ENCODE measurements at places on chromosomes 16 and 17.

- DNase-seq = peak; percentile 62
Measured at GRCh38 chr16:55444754-55445485, 34.1 kb upstream of the MMP2 start.

DNA sequence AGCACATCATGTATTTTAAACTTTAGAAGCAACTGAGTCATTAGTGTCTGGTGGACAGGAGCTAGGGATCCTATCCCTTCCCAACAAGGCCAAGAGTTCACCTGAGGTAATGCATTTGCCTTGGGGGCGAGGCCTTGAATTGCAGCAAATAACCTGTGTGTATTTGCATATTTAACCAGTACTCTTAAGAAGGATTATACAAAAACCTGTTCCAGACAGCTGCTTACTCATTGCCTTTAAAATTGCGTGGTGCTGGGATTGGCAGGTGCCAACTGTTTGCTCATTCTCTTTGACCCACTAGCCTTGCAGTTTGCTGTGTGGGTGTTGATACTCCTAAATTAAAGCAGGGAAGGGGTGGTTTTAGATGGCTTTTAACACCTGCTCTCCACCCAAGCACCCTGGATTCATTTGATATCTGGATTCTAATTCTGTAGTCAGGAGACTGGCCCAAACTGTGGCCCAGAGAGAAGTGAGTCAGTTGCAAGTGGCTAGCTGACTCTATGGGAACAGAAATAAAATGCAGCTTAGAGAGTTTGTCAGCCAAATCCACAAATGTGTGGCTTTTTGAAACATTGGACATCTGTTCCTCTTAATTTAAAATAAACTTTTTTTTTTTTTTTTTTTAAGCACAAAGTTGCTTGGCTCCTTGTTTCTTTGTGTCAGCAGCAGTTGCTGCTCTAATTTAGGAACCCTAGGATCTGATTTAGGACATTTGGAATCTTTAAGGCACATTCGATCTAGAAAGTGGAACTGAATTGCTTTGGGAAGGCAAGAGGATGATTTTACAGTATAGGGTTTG is 46.9 kb downstream of the TUBD1 start:
- DNase-seq = peak; percentile 83

DNA sequence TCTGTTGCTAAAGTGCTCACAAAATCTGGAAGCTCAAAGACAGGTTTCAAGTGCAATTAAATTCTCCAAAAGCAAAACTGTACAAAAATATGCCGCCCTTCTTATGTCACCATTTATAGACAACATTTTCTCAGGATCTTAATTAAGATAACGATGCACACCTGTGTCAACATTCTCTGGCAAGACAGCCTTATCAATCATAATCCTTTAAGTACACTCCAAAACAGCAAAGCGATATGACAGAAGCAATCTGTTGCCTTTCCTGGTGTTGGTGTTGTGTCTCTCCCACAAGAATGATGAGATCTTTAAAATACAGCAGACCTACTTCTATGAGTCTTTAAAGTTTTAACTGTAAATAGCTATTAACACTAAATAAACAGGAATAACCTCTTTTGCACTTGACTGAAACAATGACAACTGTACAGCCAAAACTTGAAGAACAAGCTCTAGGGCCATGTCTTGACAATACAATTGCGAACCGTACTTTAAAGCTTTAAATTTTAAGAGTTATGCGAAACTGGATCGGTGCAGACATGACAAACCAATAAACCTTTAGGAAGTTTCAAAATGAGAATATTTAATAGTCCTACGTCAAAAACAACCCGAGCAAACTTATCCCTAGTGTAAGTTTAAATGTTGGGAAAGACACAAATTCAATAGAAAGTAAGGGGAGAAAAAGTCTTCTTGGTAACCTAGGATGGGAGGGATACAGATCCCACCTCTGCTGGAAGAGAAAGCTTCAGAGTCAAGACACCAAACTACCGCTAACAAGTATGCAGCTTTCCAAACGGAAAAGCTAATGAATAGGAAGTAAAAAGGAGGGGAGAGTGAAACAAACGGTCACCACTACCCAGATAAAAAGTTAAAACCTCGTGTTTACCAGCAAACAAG is 3.3 kb upstream of the IRX5 start:
- no peak for DNase-seq

GRCh38 chr17:7239091-7240027 is at the start of gene PHF23:
Gene PHF23, minus strand, starts transcription at chr17:7239457. Its CDS starts 178 bp downstream, at chr17:7239279.
- DNase-seq = peak; percentile 99

GRCh38 chr17:55117164-55117563 is 147.6 kb upstream of the HLF start:
- DNase-seq = peak; percentile 13

- DNase-seq = no peak
Measured at GRCh38 chr16:58530179-58530578, 14.9 kb downstream of the SETD6 start.

DNA sequence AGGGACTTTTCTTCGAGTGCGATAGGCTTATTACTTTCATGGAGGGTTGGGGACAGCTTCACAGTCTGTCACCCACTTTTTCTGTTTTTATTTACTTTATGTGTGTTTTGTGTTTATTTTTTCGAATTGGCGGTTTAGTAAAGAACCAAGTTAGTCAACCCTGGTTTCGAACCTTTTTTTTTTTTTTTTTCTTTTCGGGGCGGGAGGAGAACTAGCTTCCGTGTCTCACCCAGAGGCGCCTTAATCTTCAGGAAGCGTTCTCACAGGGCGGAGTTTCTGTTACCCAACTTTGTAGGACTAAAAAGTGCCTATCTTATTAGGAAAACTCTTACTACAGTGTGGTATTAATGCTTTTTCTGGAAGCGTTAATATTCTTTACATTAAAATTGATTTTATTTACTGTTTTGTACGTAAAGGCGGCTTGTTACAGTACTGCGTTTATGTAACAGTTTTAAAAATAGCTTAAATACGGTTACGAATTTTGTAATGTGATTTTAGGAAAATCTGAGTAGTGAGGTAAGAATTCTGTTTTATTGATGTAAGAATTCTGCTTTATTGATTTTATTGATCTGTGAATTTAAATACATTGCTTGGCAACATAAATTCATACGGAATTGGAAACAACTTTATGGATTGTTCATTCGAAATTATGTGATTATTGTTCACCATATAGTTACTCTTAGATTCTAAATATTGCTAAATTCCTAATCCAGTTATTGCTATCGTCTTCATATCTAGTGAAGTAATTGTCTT is 885 bp downstream of the ZNF207 start:
- peak; percentile 75 for DNase-seq

- no peak for DNase-seq
Measured at GRCh38 chr16:68296291-68296690, 14.5 kb downstream of the SLC7A6OS start.

- no peak for DNase-seq
Measured at GRCh38 chr16:19105891-19106624, 7.7 kb upstream of the ITPRIPL2 start.

- DNase-seq = peak; percentile 65
Measured at GRCh38 chr17:48907713-48908046, 527 bp upstream of the UBE2Z start.

GRCh38 chr16:29747947-29748759 is 2.4 kb upstream of the C16orf54 start:
- no peak for DNase-seq

- DNase-seq = no peak
Measured at GRCh38 chr16:55364811-55365210, 40.8 kb downstream of the IRX6 start.

GRCh38 chr17:67707442-67707841 is 10.3 kb upstream of the NOL11 start:
- DNase-seq = no peak

DNA sequence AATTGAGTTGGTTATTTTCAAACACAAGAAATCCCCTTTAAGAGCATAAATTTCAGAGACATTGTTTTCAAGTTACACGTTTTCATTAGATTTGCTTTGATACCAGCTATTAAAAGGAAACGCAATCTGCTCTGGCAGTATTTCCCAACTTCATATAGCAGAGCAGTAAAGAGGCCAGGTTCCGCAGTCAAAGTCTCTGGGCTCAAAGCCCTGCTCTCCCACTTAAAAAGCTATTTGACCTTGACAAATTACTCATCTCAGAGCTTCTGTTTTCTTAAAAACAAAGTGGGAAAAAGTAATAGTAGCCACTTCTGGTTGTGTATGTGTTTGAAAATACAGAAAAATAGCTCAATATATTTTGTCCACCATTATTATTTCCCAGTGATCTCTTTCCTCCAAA is 89.7 kb upstream of the CDYL2 start:
- DNase-seq = no peak

DNA sequence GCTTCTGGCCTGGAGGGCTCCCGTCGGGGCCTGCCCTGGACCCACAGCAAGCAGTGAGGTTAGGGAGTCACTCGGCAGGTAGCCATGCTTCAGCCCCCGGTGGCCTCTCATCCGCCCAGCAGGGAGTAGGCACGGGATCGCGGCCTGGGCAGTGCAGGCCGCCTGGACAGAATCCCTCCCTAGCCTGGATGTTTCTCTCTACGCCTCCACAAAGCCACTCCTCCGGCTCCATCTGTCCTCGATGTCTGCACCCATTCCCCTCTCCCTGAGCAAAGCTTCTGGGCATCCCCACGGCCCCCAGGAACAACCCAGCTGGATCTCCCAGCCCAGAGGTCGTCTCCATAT is 145.2 kb downstream of the RBFOX3 start:
- no peak for DNase-seq

GRCh38 chr17:36726199-36726598 is 124.8 kb downstream of the MRM1 start:
- peak; percentile 21 for DNase-seq

DNA sequence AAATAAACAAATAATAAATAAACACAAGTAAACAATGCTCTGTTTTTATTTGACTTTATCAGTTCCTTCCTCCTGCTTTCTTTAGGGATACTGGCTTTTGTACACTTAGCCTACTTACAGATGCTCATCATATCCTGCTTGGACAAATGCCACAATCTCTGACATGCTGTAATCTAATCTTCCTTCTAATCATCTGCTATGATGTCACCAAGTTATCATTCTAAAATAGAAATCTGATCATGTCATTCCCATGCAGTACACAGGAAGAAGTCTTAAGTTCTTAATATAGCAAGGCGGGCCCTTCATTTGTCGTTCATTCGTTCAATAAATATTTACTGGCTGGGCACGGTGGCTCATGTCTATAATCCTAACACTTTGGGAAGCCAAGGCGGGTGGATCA is 9.1 kb upstream of the UBB start:
- DNase-seq = no peak

DNA sequence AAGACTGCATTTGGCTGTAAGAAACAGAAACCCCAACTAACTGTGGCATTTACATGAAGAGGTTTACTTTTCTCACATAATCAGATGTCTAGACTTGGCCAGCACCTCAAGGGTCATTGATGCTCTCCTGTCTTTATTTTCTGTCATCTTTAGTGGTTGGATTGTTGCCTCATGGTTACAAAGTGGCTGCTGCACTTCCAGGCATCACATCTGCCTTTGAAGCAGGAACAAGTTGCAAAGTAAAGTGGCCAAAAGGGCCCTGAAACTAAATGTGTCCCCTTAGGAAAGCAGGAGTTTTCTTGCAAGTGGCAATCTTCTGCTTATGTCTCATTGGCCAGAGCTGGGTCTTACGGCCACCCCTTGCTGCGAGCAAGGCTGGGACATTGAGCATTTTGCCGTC is 26.5 kb upstream of the STH start:
- no peak for DNase-seq

GRCh38 chr16:27202923-27203506 is 311 bp upstream of the KDM8 start:
- DNase-seq = no peak

DNA sequence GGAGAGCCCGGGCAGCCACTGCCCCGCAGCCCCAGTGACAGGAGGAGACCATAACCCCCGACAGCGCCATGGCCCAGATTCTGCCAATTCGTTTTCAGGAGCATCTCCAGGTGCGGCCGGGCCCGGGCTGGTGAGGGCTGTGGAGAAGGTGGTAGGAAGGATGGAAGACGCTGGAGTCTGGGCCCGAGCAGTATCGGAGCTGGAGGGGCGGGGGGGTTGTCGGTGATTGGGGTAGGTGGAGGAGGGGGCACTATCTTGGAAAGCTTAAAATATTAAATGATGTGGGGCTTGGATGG is 317 bp downstream of the CLTC start:
- no peak for DNase-seq

DNA sequence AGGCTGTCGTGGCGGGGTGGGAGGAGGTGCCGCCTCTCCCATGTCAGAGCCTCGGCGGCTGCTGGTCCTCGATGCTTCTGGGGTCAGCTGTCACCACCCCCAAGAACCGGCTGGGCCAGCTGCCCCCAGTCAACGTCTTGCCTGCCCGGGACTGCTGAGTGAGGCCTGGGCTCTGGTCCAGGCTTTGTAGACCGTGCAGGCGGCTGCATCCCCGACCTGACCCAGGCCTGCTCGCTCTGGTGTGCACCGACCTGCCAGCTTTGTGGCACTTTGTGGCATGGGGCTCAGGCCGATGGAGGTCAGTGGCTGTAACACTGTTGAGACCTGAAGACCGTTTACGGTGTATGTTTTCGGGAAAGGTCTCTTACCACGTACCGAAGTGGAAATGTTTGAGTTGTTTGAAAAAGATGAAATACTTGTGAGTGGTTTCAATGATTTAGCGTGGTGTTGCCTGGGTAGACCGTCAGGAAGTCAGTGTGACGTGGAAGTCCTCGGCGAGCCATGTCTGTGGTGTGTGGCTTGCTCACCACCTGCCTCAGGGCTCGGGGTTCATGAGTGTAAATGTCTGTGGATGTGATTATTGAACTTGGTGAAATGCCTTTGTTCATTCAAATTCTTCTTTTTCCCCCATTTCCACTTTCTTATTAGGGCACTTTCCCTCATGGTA is 53.2 kb upstream of the ZNF750 start:
- DNase-seq = peak; percentile 58

DNA sequence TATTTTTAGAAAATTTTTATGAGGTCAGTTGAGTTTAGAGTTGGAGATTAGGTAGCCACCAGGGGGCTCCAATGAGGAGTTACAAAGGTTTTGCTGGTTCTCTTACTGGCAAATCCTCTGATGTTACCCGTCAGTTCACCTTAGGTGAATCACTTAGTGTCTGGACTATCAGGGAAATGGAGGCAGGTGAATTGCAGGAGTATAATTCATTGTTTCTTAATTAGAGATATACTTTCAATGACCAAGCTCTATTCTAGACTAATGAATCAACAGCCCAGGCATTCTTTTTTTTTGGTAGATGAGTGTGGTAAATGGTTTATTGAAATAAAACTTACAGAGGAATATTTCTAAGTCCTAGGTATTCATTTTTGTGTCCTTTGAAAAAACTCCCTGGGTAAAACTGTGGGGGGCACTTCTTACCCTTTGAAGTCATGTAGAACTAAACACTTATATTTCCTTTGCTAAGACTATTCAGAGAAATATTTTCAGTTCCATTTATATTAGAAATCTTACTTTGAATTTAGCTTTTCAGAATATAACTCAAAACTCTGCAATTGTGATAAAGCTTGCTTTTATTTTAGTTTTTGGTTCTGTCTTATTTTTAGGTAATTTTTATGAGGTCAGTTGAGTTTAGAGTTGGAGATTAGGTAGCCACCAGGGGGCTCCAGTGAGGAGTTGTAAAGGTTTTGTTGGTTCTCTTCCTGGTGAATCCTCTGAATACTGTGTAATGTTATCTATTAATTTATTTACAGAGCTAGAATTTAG is 17.7 kb downstream of the PSMD11 start:
- peak; percentile 79 for DNase-seq

GRCh38 chr16:4290236-4290830 is 17.5 kb upstream of the TFAP4 start:
- DNase-seq = peak; percentile 49

- DNase-seq = no peak
Measured at GRCh38 chr17:49993423-49994060, 1.5 kb downstream of the DLX3 start.

- no peak for DNase-seq
Measured at GRCh38 chr16:28131181-28131580, 67.7 kb upstream of the GSG1L start.
